Left ventricle myocardium inferior (tissue), 1 donor: ENCODE measurements at places on chromosomes 7 and 10. TPM values are rescaled to one million over a fixed set of nuclear protein-coding genes. Genes with fewer than 3 reads are reported as not detected.

PRRT4 gene
- total RNA-seq = 1.6 TPM

ZMIZ1 gene
- total RNA-seq = 55.9 TPM

NDUFA5 gene
- 378 TPM for total RNA-seq

TMEM72 gene
- not detected for total RNA-seq

BEND7 gene
- 14.7 TPM for total RNA-seq

GIMAP5 gene
- total RNA-seq = 10.7 TPM

NPC1L1 gene
- 0.19 TPM for total RNA-seq

SPDYE2 gene
- total RNA-seq = not detected

SYNPO2L gene
- 290 TPM for total RNA-seq

CAMK2B gene
- total RNA-seq = 98.0 TPM

HOXA11 gene
- total RNA-seq = not detected

CALML5 gene
- total RNA-seq = not detected

LRRD1 gene
- not detected for total RNA-seq

SAP25 gene
- total RNA-seq = 1.1 TPM

GPR15LG gene
- total RNA-seq = not detected

LRRN3 gene
- 7.4 TPM for total RNA-seq

CYP3A5 gene
- total RNA-seq = not detected
